ENCODE measurements at places on chromosomes 4 and X.

- DNase-seq: no peak
These were observed 252.4 kb upstream of the FAT4 start for GRCh38 chr4:125062115-125063050.

DNA sequence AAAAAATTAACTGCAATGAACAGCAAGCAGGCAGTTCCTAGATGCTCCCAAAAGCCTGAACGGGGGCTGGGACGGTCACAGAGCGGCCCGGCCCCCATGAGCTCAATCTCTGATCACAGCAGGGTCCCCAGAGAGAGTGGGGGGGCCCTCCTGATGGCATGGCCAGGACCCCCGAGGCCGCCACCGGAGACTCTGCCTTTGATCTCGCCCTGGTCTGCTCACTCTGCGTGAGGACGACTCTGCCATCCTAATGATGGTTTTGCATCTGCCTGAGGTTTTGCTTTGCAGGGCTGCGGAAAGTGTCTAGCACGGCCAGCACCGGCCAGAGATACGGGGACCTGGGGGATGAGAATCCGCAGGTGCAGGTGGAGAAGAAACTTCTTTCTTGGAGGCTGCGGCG is 103.8 kb downstream of the SHOX start:
- no peak for DNase-seq

DNA sequence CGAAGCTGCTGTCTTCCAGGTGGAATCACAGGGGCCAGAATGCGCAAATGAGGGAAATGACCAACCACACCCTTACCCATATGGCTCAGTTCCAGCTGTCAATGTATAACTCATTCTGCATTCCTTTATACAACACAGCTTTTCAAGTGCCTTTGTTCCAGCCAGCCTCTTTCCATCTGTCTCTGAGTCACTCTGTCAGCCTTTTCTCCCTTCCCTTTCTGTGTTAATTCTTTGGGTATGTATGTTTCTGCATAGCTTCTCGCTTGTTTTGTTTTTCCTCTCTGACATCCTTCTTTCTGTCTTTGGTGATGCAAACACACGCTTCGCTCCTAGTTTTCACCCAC is 54.5 kb downstream of the RS1 start:
- no peak for DNase-seq

DNA sequence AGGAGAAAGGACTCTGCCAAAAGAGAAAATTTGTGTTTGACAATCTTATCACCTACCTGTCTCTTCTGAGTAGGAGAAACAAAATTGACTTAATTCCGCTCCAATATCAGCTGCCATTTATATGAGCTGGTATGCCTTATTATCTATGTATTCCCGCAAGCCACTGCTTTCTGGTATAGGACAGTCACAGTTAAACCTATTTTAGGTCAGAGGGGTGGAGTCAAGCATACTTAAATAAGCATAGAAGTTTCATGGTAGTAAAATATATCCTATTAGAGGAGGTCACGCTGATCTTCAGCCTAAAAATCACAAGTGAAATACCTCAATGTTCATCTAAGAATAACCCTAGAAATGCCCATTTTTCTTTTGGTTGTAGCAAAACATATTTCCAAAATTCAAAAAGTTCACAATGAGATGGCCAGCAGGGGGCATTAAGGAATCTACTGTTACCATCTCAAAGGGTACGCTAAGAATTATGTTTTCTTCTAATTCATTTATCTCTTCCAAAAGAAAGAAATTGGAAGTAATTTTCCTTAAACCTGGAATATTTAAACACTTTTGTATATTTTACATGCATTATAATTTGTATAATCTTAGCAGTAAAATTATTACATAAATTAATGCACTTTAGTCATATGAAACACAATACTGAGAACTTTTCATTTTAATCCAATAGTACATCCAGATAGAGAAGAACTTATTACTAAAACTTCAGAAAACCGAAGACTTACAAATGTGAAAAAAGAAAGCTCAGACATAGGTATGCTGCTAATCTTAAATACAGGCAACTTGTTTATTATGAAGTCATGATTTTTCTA is 10.5 kb downstream of the PPAT start:
- no peak for DNase-seq

DNA sequence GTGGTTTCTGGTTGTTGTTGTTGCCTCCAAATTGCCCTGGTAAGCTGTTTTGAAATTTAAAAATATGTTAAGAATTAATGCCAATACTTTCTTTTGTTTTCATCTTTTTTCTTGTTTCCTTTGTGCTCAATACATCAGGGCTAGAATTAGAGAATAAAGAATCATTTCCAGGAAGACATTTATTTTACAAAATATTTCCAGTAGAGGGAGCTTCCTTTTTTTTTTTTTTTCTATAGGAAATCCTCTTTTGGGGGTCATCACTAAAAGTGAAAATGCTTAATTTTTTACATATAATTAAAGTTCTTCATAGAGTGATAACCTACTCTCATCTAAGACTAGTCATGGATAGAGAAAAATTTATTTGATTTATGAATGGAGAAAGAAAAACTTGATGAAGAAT is 2.4 kb downstream of the GLRA3 start:
- no peak for DNase-seq

- DNase-seq: no peak
These were observed 112.9 kb downstream of the SHISA3 start for GRCh38 chr4:42510225-42510624.

DNA sequence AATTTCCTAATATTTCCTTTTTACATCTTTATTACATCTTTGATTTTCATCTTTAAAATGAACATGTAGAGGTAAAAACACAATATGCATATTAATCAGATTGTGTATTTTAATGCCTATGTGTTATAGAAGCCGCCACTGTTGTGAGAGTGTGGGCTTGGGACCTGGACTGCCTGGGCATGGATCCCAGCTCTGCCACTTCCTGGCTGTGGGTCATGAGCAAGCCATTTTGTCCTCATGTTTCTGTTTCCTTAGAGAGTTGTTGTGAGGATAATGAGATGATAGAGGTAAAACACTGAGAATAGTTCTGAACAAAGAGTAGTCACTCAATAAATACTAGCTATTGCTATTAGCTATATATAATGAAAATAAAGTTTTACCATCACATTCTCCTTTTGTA is 38.4 kb upstream of the SCOC start:
- DNase-seq: no peak

All from activated naive CD8-positive, alpha-beta T cell treated with anti-CD3 and anti-CD28 coated beads, Interleukin-2, amount 10 ng/mL, durations not matched to agents 7 days and 5 days (primary cell).